ENCODE measurements at places on chromosomes 7 and 10. TPM values are rescaled to one million over a fixed set of nuclear protein-coding genes. Genes with fewer than 3 reads are reported as not detected.

The PLEKHA8 gene
- 13.3 TPM for total RNA-seq

The OPN4 gene
- total RNA-seq = not detected

The PBLD gene
- 5.2 TPM for total RNA-seq

The ANXA8L1 gene
- total RNA-seq = 0.06 TPM

The SDK1 gene
- 2.3 TPM for total RNA-seq

The SCD gene
- total RNA-seq = 140 TPM

The PHKG1 gene
- 0.10 TPM for total RNA-seq

The CWF19L1 gene
- total RNA-seq = 14.2 TPM

The PCLO gene
- 1.4 TPM for total RNA-seq

The NODAL gene
- total RNA-seq = not detected

The SNX10 gene
- total RNA-seq = 7.2 TPM

The LIPK gene
- total RNA-seq = not detected

The RSPH10B gene
- 0.05 TPM for total RNA-seq

The CHST12 gene
- total RNA-seq = 22.2 TPM

The FLNC gene
- total RNA-seq = 170 TPM

The ARHGEF35 gene
- total RNA-seq = not detected

The CDHR1 gene
- 1.3 TPM for total RNA-seq

The EXOC4 gene
- total RNA-seq = 55.7 TPM

The TMEM120A gene
- 18.6 TPM for total RNA-seq

The IL15RA gene
- total RNA-seq = 47.7 TPM

The HTR5A gene
- not detected for total RNA-seq

The ADCY1 gene
- total RNA-seq = 0.35 TPM

The DRGX gene
- not detected for total RNA-seq

The RPEL1 gene
- not detected for total RNA-seq

The CYP3A4 gene
- not detected for total RNA-seq

The MMP21 gene
- not detected for total RNA-seq

The NEUROG3 gene
- total RNA-seq = not detected

The ENTPD1 gene
- 30.3 TPM for total RNA-seq

The GLI3 gene
- 10.9 TPM for total RNA-seq

The RAB19 gene
- not detected for total RNA-seq

The TMEM236 gene
- total RNA-seq = 0.48 TPM

The ELFN1 gene
- total RNA-seq = 1.5 TPM

The EN2 gene
- total RNA-seq = not detected

The CYP26C1 gene
- 1.1 TPM for total RNA-seq

The PDE1C gene
- total RNA-seq = 2.6 TPM

The PAX4 gene
- total RNA-seq = not detected

The NUDT13 gene
- 0.99 TPM for total RNA-seq

The LRCH4 gene
- total RNA-seq = 93.0 TPM

The GSTO2 gene
- 2.0 TPM for total RNA-seq

The WEE2 gene
- total RNA-seq = not detected

The CRYGN gene
- total RNA-seq = not detected

The FKBP14 gene
- 22.1 TPM for total RNA-seq

The RNF133 gene
- 0.70 TPM for total RNA-seq

The PKD1L1 gene
- 2.6 TPM for total RNA-seq
